Muscle of back (tissue), 13 donors: ENCODE measurements at places on chromosomes 1 and 21. TPM values are rescaled to one million over a fixed set of nuclear protein-coding genes. Genes with fewer than 3 reads are reported as not detected.

- no peak for DNase-seq
Observed at GRCh38 chr1:112457955-112458354, 50.8 kb upstream of the WNT2B start.

GRCh38 chr1:224406216-224406615 lies 28.4 kb downstream of the WDR26 start:
- DNase-seq = no peak

DNA sequence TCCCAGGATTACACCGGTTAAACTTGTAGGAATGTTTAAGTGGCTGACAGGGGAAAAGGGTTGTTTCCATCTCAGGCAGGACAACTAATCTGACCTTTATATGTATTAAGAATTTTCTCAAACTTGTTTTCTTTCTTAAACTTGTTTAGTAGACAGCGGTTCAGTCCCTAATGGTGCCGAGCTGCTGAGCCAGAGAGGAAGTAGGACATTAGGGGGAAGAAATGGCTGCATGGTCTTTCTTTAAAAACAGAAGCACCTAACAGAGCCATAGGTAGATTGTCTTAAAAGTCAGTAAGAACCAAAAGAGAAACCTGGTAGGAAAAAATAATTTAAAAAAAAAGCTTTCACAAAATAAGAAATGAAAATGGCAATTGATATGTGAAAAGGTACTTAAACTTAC lies 3.3 kb downstream of the GBP4 start:
- DNase-seq = no peak

- peak; percentile 64 for DNase-seq
Observed at GRCh38 chr1:204507317-204508105, 8.7 kb upstream of the MDM4 start.

GRCh38 chr1:24963099-24963872 lies 33.2 kb upstream of the RUNX3 start:
- DNase-seq = no peak

DNA sequence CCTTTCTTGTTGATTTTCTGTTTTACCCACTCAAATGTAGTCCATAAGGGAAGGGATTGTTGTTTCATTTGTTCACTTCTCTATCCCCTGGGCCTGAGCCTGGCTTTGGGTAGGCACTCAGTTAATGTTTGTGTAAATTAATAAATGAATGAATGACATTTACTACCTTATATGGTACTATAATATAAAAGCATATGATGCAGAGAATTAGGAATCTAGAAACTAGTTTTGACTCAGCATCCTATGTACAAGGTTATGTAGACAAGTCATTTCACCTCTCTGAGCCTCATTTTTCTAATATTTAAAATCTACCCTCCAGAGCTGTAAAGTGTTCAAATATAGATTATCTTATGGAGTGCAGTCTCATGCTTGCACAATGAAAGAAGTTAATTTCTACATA lies 68.9 kb upstream of the S1PR1 start:
- DNase-seq = no peak

DNA sequence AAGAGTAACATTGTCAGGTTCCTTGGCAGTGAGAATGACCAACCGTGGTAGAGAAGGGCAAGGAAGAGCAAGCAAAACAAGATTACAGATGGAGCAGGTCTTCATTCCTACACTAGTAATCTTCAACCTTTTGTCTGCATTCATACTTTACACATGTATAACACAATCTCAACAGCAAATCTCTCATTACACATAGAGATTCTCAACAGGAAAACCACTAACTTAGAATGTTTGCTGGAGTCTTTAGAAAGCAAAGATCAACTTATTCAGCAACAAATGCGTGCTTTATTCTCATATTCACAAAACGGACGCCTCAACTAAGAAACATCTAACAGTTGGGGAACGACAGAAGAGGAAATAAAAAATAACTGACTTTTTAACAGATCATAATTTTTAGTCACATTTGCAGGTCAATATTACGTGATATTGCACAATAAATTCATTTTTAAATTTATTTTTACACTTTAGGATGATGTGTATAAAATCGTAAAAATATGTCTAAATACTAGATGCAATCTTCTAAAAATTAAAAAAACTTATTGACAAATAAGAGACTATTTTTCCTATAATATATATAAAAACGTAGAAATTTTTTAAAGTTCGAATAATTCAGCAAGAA lies 82.9 kb downstream of the ARID4B start:
- DNase-seq = no peak

GRCh38 chr21:24444736-24445135 lies 1162.5 kb downstream of the MRPL39 start:
- no peak for DNase-seq

- no peak for DNase-seq
Observed at GRCh38 chr1:19661721-19662228, 2.9 kb upstream of the HTR6 start.

GRCh38 chr1:156083800-156084790 lies 1.8 kb upstream of the MEX3A start:
- DNase-seq = no peak

GRCh38 chr1:106292130-106292529 lies 764.3 kb upstream of the PRMT6 start:
- no peak for DNase-seq

DNA sequence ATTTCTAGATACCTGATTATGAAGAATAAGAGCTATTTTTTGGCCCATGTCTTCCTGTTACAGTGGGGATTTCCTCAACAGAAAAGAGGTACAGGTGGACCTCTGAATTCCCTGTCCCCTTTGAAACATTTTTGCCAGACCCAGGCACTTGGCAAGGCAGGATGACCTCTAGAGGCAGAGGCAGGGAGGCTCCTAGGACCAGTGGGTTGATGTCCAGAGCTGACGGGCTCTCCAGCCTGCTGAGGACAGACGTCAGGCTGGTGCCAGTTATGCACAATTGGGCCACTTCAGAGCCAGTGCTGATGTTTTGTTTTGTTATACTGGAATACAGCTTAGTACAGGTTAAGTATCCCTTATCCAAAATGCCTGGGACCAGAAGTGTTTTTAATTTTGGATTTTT lies 18.5 kb upstream of the A3GALT2 start:
- no peak for DNase-seq

- no peak for DNase-seq
Observed at GRCh38 chr1:55418208-55419000, 203.2 kb upstream of the USP24 start.

DNA sequence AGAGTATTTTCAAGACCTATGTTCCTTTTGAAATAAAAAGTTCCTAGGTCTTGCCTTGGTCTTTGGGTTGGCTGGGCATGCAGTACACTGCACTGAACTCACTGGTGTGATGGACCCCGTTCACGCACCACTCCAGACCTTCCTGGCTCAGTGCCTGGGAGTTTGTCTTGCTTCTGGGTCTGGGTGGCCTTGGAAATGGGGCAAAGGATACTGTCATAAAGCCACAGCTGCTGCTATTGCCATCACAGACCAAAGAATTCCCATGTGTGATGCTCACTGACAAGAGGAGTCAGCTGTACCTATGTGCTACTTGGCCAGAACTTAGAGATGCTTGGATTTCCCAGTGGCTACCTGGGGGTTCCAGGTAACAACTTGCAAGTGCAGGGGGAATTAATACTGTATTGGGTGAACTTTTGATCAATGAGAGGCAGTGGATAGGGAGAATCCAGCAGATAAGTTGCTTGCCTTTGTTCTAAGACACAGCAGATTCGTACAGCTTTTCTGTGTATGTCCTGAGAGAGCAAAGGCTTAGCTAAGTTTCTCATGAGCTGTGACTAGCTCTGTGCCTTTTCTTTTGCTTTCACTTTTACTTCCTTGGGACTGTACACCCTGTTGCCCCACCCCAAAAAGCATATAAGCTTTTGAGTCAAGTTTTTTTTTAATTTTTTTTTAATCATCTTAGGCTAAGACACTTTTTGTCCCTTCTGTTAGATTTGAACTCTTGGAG lies 115.3 kb downstream of the RUNX1 start:
- no peak for DNase-seq

- DNase-seq = no peak
Observed at GRCh38 chr1:81998165-81998564, 197.4 kb downstream of the ADGRL2 start.

- DNase-seq = no peak
Observed at GRCh38 chr21:41465176-41465781, 39.2 kb downstream of the MX1 start.

- peak; percentile 65 for DNase-seq
Observed at GRCh38 chr1:168832661-168833060, 103.7 kb upstream of the DPT start.

GRCh38 chr1:9798236-9799130 lies 25.3 kb downstream of the CLSTN1 start:
- no peak for DNase-seq

- DNase-seq = peak; percentile 32
Observed at GRCh38 chr1:28172713-28173150, 3.8 kb downstream of the PTAFR start.

DNA sequence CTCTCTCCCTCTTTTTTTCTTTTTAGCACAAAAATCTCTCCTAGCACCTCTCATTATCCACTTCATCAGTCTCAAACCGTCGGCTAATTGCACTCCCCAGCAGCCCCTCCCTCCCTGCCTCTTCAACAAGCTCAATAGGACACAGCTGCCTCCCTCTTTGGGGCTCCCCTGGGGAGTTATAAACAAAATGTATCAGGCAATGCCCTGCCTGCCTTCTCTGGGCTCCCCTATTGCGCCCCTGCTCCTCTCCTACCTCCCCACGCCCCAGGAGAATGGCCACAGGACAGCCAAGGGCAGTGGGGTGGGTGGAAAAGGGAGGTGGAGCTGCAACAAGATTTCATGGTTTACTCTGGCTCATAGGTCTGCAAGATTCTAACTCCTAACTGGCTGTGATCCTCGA lies 147.1 kb upstream of the GRIK3 start:
- no peak for DNase-seq

DNA sequence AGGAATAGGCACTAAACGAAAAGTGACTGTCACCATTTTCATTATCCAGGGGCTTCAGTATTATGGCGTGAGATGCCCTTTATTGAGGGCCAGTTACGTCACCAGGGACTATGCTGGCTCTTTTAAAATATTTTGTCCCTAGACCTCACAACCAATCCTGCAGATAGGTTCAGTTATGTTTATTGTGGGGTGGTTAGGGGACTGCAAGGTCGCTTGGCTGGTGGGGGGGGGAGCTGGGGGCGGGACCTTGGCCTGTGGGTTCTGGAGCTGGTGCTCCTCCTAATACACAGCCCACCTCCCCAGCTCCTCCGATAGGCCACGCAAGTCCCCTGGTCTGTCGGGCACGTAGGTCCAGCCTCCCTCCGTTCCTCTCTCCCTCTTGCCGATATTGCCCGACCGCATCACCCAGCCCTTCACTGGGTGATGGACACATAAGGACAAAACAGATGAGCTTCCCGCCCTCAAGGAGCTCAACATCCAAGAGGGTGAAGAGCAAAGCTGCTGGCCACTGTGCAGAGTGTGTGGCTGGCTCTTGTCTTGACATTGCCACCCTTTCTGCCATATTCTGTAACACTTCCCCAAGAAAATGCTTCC lies 271.8 kb downstream of the MATN1 start:
- DNase-seq = no peak

DNA sequence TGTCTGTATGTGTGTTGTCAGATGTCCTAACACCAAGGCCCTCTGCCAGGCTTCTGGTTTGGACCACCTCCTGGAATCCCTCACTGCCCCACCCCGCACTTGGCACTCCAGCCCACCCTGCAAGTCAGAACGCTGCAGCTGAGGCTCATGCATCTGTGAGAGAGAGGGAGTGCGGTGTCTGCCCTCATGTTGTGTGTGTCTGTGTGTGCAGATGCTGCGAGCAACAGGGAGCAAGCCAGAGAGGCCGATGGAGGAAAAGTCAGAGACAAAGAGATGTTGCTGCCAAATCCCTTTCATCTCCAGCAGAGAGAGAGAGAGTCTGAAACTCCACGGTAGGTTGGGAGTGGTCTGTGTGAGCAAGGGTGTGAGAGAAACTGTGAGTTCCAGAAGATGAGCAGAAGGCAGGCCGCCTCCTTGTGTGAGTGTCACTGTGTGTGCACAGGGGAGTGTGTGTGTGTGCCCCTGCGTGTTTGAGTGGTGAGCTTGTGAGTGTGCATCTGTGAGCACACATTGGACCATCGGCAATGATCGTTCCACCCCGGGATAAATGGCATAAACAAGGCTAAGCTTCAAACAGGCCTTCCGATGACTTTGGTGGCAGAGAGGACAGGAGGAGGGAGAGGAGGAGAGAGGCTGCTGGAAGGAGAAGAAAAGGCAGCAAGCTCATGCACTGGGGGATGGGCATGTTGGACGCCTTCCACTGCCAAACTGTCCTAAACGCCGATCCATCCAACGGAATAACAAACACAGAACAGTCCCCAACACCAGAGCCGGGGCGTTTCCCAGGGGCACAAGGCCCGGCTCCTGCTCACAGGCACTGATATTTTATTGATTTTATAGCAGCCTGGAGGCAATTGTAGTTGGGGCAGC lies 99.2 kb upstream of the GRIK3 start:
- no peak for DNase-seq

- no peak for DNase-seq
Observed at GRCh38 chr1:211830055-211830327, 572 bp downstream of the LPGAT1 start.

DNA sequence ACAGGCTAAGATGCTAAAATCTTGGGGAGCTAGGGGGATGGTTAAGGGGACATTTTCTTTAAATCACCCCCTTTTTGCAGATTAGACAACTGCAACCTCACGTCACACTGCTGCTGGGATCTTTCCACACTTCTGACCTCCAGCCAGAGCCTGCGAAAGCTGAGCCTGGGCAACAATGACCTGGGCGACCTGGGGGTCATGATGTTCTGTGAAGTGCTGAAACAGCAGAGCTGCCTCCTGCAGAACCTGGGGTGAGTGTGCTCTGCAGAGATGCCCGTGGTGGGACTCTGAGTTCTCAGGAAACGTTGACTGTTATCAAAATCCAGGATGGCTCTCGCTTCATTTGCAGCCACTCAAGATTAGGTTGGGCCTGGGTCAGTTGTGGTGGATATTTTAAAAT lies 13.3 kb downstream of the OR2B11 start:
- DNase-seq = no peak

DNA sequence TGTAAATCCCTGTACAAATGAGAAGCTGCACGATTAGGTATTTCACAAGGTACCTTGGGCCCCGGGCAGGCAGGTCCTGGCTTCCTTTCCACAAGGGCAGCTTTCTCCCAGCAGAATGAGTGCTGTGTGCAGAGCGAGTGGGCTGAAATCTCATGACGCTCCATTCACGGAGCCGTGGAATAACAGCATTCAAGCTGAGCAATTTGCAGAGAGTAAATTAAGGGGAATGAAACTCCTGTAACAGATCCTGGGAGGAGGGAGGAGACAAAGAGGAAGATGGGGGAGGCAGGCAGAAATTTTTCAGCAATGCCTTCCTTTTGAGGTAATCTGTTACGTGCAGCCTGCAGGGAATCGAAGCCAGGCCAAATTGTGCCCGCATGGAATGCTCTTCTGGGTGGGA lies 239.9 kb downstream of the TNR start:
- no peak for DNase-seq

RORC gene
- 10.3 TPM for polyA plus RNA-seq

ADCY10 gene
- polyA plus RNA-seq = 0.04 TPM

SNRPE gene
- 181 TPM for polyA plus RNA-seq

FCRL1 gene
- 0.55 TPM for polyA plus RNA-seq

LRRC53 gene
- not detected for polyA plus RNA-seq

CHIT1 gene
- polyA plus RNA-seq = 0.80 TPM

CHML gene
- 12.2 TPM for polyA plus RNA-seq
